ENCODE measurements at places on chromosomes 4 and X.
A peak's percentile ranks its signal among the peaks of the same experiment; 100 is the strongest.

DNA sequence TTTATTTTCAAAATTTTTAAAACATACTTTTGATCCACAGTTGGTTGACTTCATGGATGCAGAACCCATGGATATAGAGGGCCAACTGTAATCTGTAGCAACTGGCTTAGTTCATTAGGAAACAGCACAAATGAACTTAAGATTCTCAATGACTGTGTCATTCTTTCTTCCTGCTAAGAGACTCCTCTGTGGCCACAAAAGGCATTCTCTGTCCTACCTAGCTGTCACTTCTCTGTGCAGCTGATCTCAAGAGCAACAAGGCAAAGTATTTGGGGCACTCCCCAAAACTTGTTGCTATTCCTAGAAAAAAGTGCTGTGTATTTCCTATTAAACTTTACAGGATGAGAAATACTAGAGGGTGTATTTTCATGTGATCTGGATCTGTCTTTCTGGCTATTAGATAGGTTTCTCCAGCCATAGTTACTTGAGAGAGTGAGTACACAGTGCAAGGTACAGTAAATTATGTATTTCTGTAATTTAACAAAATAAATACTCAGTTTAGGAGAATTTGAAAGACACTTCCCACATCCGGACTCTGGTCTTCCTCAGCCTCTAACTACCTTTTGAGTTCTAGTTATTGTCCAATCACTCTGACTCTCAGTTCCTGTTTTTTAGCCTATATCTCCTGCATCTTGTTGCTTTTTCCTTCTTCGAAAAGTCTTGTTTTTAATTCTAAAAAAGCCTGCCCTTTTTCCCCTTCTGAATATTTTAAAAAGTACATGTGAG is 21.8 kb downstream of the TLR2 start:
- DNase-seq, result no peak

GRCh38 chrX:41705680-41706374 is 17.1 kb downstream of the GPR34 start:
- no peak for DNase-seq

DNA sequence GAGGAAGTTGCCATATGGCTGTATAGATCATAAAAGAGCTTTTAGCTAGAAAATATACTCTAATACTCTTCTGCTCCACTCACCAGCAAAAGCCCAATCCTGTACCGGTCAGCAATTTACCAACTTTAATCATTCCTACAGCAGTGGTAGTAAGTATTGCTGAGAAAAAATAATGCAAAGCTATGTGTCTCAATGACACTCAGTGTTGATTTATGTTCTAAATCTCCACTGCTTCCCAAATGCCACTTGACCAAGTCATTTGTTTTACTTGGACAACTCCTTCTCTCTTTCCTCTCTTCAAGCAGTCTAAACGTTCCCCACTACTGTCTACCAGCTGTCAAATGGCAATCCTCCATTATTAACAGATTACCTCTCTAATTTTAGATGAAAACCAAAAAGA is 201.8 kb upstream of the GK2 start:
- no peak for DNase-seq

DNA sequence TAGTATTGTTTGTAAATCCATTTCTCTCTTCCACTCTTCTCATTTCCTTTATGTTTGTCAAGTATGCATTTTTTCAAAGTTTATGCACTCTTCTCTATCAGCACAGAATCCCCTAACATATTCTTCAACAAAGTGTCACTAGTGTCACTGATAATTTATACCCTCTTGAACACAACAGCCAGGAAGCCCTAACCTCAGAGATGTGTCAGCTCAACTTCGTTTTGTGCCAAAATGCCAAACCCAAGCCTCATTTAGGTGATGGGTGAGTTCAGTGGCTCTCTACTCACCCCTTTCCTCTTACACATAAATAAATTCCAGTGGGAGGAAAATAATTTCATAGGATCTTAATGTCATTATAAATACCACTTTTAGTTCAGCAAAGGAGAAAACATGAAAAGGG is 22.4 kb upstream of the P2RY10 start:
- DNase-seq, result peak; percentile 32

DNA sequence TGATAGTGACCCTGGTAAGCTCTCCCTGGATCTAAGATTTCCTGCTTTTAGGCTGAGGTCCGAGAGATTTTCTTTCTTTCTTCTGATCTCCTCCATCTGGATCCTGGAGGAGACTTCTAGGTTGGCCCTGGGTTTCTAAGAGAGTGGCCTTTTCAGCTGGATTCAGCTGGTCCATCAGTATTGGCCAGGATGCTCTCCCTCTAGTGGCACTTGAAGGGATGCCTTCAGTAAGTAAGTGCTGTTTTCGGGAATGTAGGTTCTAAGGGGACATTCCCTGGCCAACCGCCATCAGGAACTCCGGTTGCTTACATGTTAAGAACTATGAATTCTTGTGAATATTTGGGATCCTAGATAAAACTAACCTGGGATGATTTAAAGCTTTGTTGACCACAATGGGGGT is 56.9 kb downstream of the SERTM2 start:
- peak; percentile 15 for DNase-seq

DNA sequence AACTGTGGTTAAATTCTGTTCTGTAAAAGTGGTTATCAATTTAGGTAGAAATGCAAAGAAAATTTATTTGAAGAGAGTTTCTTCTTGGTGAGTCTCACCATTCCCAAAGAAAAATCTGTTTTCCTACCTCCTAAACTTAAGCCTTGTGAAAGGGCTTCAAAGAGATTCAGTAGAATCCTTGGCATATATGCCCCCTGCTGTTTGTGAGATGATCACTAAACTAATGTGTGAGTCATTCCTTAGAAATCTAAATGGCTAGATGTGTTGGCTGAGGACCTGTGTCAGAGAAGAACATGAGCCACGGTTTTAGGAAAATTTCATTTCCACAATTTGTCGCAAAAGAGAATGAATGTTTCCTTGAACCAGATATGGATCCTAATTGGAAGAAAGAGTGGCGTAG is 260.9 kb downstream of the SLC7A11 start:
- DNase-seq, result peak; percentile 68

- no peak for DNase-seq
Measured at GRCh38 chr4:147727476-147728028, 4.3 kb upstream of the ARHGAP10 start.

GRCh38 chrX:133989490-133989889 is 4.1 kb upstream of the GPC3 start:
- no peak for DNase-seq

DNA sequence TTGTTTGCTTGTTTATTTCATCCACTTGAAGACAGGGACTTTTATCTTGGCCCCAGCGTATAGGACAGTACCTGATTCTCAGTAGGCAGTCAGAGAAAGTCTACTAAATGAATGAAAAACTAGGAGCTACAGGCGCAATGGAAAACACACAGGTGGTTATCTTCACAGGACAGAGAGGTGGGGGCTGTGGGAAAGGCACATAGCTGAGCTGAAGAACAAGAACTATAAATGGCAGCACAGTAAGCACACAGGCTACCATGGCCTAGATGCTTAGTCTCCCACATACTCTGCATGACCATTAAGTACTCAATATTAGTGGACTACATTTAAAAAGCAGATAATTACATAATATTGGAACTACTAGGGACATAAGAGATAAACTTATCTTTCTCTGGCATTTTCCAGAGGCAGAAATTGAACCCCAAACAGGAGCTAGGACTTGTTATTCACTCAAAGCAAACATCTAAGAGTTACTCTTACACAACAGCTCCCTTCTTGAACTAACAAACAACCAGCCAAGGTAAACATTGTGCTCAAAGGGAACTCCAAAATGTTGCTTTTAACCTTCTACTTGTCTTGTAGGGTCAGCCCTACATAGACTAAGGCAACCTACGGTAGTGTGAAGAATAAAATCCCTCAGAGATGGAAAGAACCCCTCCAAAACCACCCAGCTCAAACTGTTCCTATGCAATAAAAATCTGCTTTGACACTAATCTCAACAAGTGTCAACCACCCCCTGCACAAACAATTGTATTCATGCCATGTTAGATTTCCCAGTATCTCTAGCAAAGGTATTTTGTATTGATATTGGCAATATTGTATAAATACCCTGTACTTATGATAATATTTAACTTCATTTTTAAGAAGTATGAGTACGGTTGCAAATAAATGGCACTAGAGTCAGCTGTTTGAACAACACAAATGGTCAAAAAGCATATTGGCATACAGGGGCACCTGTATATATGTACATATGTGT is 593.6 kb downstream of the KLHL13 start:
- no peak for DNase-seq

- peak; percentile 98 for DNase-seq
Measured at GRCh38 chrX:103453655-103454054, 65.6 kb downstream of the RAB40A start.

DNA sequence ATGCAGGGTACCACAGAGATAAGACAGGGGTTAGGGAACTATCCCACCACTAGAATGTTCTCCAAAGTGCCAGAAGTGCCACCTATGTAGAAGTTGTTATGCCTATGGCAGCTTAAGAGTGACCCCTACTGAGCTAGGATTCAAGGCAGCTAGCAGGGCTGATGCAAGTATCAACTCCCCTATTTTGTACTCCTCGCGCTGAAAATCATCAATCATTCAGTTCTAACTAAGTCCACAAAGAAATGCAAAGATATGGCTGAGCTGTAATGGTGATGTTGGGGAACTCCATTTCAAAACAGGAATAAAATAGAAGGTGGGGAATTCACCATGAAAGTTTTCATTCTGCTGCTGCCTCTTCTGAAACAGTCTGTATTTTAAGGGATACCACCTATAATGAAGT is 13.8 kb downstream of the ACSL4 start:
- no peak for DNase-seq

- DNase-seq, result no peak
Measured at GRCh38 chr4:7147661-7148310, 44.6 kb upstream of the SORCS2 start.

DNA sequence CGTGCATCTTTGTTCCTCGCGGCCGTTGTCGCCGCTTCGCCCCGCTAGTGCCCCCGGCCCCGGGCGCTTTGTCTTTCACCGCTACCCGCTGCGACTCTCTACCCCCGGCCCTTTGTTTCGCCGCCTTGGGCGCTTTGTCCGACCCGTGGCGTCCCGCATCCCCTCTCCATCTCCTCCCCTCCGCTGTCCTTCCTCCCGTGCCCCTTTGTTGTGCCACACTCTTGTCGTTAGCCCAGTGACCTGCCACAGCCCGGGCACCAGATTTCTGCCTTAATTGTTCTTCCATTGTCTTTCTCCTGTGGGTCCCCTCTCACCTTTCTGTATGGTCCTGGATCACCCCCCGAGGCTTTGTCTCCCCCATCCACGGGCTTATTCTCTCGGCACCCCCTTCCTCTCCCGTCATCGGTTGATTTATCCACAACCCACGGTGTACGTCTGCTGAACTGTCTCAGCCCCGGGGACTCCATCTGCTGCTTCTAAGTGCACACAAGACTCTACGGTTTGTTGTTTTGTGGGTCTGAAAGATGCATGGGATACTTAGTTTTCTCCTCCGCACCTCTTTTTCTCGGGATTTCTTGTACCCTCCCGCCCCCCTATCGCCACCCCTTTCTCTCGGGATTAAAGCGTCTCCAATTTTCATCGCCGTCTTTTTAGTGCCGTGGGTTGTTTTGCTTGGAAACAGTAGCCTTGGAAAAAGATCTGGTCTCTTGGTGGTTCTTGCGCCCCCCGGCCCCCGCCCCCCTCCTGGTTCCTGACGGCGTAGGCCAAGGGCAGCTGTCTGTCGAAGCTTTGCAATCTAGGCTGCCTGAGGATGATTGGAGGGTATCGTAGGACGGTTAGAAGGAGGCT is 783 bp downstream of the RBPJ start:
- DNase-seq, result no peak

DNA sequence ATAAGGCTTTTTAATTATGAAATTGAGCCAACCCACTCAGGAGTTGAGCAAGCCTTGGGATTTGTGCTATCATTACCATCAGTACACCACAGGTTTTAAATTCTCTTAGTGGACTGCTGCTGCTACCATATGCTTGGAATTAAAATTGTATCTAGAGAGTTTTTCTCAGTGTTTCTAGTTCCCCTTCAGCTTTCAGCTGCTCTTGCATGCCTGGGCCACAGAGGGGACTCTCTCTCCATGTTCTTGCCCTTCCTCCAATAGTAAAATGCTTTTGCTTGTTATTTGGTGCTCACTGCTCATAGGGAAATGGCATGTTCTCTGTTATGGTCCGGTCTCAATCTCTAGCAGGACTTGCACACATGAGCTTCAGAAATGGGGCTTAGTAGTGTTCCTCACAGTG is 101.9 kb downstream of the IGSF1 start:
- DNase-seq, result no peak

DNA sequence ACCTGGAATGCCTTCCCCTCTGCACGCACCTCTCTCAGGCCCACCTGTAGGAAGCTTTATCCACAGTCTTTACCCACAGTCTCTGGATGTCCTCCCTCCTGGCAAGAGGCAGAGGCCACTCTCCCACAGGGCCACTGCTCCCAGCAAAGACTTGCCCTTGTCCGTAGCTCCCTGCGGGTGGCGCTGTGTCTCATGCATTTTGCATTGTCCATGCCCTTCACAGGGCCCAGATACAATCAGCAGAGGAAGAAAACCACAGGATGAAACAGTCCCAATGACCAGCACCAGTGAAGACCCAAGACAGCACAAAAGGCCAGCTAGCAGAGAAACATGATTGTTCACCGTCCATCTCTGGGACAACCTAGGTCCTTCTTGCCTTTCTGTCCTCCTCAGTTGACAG is 2.1 kb upstream of the NSG1 start:
- DNase-seq, result peak; percentile 26

GRCh38 chr4:11471618-11472017 is 42.9 kb upstream of the HS3ST1 start:
- DNase-seq, result no peak

GRCh38 chr4:81040012-81040659 is 9.6 kb downstream of the BMP3 start:
- peak; percentile 39 for DNase-seq

GRCh38 chr4:6071191-6071958 is 53.1 kb upstream of the C4orf50 start:
- DNase-seq, result no peak

DNA sequence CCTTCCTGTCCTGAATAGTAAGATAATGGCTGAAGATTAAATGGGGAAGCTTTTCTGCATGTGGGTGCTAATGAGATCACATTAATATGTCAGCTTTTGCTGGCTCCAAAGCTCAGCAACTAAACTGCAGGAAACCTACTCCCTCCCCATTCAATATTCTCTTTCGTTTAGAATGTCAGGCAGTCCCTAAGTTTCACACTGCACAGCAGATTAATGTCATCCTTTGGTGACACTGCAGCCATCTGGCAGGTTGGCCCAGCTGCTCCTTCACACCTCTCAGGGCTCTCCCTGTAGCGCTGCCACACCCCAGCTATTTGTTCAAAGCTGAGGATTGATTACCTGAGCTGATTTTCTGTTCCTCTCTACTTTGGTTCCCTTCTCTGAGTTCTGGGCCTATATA is 110.5 kb downstream of the KDR start:
- no peak for DNase-seq

Data from fibroblast of mammary gland (primary cell).